ENCODE measurements at places on chromosomes 2 and 18.
A peak's percentile ranks its signal among the peaks of the same experiment; 100 is the strongest.

DNA sequence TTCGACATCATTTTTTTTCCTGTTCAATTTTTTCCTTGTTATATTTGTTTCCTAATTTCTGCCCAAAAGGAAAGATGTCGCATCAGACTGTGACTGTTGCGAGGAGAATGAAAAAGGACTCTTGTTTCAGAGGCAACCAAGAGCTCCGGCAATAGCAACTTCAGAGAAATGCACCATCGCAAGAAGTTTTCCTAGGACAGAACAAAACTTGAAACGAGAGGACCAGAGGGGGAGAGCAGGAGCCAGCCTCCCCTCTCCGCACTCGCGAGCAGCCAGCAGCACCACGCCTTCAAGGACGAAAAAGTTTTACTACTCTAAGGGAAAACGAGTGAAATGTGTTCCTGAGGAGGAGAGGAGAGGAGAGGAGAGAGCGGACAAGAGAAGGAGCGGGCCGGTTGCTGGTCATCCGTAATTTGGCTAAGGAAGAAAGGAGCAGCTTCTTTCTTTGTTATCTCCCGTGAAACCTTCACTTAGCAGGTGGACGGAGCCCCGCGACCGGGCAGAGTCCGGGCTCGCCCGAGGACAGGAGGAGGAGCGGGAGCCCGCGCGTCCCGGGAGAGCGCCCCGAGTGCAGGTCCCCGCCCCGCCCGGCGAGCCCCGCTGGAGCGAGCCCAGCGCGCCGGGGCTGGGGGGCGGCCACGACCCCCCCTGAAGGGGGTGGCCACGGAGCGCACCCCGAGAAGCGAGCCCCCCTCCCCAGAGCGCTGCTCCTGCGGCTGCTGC lies 744 bp downstream of the POU3F3 start:
- no peak for DNase-seq

DNA sequence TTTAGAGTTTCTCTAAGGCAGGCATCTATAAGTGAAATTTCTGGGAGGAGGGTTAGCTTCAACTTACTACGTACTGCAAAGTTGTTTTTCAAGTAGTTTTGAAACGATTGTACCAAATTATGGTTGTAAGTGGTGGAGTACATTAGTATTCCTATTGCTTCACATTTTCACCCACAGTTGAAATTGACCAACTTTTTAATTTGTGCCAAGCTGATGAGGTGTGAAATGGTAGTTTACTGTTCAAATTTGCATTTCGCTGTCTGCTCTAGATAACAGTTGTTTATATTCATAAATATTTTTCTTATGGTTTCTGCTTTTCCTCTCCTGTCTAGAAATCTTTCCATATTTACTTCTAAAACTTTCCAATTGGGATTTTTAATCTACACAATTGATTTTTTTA lies 18.6 kb downstream of the NPC1 start:
- no peak for DNase-seq

- no peak for DNase-seq
Observed at GRCh38 chr18:3830604-3831003, 380.6 kb downstream of the TGIF1 start.

DNA sequence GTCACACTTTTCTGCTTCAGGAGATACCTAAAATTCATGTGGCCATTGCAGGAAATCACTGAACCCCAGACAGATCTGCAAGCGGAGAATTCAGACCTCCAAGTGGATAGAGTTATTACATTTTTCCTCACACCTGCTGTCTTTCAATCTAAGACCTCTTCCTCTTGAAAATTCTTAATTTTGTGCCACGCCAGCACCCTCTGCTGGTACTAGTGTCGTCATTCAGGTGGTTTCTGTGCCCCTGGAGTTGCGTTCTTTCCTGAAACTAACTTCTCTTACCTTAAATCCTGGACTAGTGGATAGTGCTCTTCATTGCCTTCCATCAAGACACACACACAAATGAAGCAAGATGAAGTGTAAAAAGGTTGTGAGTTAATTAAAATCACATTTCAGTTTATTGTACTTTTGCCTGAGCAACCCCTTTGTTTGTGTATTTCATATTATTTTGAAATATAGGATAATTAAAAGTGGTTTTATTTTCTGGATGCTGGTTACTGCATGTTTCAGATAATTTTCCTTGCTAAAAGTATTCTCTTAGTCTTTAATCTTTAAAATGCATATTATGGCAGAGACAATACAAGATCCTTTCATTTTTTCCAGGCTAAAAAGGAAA lies 1.6 kb upstream of the DNER start:
- peak; percentile 43 for DNase-seq

DNA sequence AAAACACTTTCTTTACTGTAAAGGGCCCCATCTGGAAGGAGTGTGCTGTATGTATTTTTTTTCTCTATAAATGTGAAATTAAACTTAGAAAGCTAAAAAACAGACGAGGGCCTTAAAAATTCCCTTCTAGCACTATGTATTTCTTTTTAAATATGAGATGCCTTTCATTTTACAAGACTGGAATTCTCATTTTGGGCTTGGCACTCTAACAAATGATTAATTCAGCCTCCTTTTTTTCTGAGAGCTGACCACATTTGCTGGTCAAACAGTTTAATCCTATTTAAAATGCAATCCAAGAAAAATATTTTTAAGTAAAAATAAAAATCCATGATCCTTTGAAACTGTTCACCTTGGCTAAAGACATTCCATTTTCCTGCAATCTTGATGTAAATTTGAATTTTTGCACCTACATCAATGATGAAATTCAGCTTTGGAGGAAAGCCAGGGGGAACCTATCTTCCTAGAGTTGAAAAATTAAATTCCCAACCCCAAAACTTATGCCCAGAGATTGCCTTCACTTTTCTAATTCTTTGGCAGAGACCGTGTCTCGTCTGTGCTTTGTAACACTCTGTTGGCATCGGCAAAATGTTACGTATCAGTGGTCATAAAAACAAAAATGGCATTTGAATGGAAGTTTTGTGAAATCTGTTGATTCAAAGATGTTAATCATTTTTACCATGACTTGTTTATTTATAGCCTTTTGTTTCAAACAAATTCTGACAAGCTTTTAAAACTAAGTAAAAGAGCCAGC lies 284.5 kb downstream of the ZNF521 start:
- no peak for DNase-seq

- no peak for DNase-seq
Observed at GRCh38 chr2:117760916-117761315, 53.6 kb upstream of the DDX18 start.

- peak; percentile 26 for DNase-seq
Observed at GRCh38 chr18:55097456-55098170, 138.4 kb upstream of the CCDC68 start.

DNA sequence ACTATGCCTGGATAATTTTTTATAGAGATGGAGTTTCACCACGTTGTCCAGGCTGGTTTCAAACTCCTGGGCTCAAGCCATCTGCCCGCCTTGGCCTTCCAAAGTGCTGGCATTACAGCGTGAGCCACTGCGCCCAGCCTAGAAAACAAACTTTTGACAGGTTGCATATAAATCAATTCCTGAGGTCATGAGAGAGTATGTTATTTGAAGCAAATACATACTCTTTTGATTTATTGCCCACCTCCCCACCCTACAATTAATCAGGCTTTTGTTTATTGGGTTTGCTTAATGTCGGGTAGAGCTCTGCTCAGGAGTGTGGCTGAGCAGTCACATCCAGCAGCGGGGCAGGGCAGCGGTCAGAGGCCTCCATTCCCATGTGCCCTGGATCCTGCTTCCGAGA lies 37.9 kb upstream of the ASB1 start:
- no peak for DNase-seq

GRCh38 chr2:52881606-52882005 lies 886.0 kb upstream of the CHAC2 start:
- DNase-seq = peak; percentile 33

DNA sequence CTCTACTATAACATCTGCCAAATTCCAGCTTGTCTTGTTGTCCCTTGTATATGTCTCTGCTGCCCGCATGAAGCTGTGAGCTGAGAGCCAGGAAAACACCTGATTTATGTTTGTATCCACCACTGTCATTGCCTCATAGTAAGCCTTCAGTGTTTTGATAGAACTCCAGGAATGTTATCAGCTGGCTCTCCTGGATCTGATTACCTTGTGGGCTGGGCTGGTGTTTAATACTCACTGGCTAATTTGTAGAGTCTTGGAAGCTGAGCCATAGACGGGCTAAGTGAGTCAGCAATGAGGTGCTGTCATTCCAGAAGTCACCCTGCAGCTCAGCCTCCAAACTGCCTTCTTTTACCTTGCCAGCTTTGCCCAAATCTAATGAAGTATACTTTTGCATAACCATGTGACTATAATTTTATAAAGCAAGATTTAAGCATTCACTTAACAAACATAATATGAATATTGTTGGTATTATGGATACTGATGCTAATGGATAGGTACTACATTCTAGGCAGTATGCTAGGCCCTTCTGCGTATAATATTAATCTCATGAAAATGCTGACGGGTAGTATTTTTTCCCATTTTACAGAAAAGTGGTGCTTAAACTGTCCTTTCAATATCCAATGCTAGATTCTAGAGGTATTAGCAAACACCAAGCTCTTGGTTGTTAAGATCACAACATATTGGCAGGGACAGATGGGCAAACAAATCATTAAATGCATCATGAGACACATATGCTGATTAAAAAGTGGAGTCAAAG lies 62.7 kb upstream of the GATA6 start:
- DNase-seq = peak; percentile 51

DNA sequence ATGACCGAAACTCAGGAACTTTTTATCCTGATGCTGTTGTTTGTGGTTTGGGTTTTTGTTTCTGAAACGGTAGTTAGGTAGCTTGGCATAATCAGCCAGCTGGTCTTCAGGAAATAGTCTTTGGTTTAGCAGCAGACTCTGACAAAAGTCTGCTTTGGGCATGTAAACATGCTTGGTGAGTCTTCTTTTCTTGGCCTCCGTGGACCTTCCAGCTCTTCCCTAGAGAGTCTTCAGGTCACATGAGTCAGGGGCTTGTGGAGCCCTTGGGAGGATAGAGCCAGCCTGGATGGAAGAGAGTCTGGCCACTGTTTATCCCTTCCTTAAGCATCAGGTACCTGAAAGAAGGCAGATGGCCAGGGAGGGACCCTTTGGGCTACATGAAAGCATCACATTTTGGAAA lies 154.5 kb downstream of the MGAT5 start:
- no peak for DNase-seq

DNA sequence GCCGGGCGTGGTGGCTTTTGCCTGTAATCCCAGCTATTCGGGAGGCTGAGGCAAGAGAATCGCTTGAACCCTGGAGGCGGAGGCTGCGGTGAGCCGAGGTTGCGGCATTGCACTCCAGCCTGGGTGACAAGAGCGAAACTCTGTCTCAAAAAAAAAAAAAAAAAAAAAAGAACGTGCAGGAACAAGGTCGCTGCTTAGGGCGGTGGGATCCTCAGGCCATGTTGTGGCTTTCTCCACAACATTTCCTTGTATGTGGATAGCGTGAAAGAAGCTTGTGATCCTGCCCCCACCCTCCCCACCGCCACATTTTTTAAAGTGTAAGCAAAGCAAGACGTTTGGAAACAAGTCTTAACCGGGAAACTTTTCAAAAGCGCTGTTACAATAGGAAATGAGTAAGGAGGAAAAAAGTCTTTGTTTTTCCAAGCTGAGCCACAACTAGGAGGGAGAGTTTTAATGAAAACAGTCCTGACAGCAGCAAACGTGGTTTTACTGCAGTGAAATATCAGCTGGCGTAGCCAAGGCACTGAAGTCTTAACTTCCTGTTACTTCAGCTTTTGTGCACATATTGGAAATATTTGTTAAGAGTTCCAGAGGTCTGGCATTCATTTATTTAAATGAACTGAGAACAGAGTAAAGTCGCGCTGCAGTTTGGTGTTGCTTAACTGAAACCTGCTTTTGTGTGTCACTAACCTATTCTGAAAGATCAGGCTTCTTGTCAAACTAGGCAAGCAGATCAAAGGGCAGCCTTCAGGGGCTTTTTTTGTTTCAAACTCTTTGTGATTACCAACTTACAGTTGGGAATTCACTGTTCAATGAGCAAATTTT lies 3.8 kb downstream of the TGIF1 start:
- peak; percentile 95 for DNase-seq

DNA sequence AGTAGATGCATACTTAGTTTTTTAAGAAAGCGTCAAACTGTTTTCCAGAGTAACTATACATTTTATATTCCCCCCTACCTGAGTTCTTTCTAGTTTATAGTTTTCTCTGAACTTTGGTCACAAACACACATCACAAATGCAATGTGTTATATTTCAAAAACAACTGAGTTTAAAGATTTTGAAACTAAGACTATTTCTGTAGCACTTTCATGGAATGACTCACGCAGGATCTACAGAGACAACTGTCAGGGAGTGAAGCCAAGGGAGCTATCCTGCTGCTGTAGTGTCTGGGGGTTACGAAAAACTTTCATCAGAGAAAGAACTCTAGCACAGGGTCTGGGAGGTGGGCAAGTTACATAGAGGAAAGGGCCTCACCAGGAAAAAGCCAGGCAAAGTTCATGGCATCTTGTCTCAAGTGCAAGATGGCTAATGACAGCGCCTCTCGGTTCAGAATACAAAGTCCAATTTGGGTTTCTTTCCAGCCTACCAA lies 66.8 kb downstream of the UXS1 start:
- DNase-seq = no peak

- DNase-seq = no peak
Observed at GRCh38 chr18:47586418-47587070, 335.1 kb upstream of the SKOR2 start.

- DNase-seq = no peak
Observed at GRCh38 chr2:236550701-236551465, 18.7 kb upstream of the ACKR3 start.

DNA sequence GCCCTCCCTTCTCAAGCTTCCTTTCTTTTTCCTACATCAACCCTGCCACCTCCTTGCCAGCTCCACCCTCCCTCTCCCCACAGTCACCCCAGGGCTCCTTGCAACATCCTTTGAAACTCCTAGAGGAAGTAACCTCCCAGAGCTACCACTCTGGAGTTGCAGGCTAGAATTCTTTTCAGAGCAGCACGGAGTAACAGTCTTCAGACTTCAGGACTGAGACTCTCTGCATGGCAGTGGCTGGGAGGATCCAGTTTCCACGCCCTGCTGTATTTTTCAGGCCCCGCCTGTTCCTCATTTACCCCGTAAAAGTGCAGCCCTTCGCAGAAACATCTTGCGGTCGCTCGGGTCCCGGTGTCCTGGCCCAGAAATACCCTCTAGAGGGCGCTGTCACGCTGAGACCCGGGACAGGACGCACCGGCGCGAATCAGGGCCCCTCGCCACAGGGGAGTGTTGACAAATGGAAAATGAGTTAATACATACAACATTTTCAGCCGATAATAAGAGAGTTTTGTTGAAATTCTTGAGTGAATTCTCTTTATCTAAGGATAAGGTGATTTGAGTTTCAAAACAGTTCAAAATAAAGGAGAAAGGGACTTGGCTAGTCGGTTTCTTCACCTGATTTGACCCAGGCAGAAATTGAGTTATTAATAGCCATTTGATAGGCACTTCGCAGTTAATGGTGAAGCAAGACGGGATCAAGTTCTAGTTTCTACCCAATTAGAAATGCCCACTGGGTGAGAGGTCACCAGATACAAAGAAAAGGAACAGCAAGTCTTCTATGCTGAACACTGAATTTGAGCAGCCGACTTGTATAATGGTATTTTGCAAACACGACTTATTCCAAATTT lies 18.5 kb upstream of the NTSR2 start:
- DNase-seq = peak; percentile 54
